WTC11 (cell line): ENCODE measurements at places on chromosomes 6 and 20.

- no peak for DNase-seq
Observed at GRCh38 chr6:32627831-32628230, 9.4 kb upstream of the HLA-DQA1 start.

- DNase-seq = peak; percentile 42
Observed at GRCh38 chr6:138162111-138162954, 594 bp downstream of the ARFGEF3 start.

GRCh38 chr6:45436544-45437438 is 59.1 kb upstream of the SUPT3H start:
- no peak for DNase-seq

DNA sequence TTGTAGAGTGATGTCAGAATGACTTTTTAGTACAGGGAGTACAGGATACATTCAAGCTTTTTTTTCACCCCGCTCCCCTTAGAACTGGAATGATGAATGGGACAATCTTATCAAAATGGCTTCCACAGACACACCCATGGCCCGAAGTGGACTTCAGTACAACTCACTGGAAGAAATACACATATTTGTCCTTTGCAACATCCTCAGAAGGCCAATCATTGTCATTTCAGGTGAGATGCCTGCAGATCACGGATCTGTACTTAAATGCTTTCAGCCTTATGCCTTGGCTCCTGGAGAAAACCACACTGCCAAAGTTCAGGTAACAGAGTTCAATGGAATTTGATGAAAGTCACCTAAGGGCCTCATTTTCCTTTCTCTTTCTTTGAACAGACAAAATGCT is 8.5 kb downstream of the TNFAIP3 start:
- DNase-seq = no peak

- DNase-seq = no peak
Observed at GRCh38 chr6:158737710-158738615, 81.2 kb downstream of the EZR start.

- DNase-seq = no peak
Observed at GRCh38 chr6:71349976-71350615, 61.5 kb downstream of the OGFRL1 start.

DNA sequence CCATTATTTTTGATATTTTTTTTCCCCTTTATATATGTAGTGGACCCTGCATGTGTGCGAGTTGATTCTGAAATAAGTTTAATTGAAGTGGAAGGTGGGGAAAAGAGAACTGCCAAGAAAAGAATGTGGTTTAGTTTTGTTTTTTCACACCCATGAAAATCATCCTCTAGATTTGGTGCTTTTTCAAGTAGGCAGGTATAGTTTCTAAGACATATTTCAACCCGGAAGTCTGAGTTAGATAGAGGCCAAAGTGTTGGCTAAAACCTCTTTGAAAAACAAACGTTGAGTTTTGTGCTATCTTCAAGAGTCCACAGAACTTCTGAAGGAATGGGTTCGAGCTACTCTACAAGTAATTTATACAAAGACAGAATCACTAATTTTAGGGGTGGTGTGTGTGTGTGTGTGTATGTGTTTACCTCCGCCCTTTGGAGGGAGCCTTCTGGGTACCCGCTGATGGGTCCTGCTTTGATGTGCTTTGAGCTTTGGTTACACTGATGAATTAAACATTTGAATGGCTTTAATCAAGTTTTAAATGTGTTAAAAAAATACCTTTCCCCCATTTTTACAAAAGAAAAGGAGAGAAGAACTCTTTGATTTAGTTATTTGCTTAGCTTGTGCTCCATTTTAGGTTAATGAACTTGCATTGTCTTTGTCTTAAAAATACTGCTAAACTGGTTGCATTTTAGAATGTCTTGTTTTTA is 2.5 kb downstream of the RREB1 start:
- no peak for DNase-seq

- no peak for DNase-seq
Observed at GRCh38 chr6:11324453-11325015, 92.1 kb upstream of the NEDD9 start.

DNA sequence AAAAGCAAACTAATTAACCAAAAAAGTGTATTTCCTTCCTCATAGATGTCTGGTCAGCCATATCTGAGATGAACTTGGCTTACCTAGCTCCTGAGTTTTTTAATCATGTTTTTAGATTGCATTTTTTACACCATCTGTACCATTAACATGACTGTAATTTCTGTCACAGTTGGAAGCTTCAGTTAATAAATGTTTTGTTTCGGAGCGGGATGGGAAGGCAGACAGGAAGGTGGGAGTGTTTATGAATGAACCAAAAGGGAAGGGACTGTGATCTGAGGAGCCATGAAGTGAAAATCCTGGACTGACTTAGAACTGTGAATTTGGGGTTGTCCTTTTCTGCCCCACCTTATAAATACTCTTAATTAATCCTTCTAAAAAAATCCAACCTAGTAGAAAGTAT is 445.6 kb upstream of the SOX4 start:
- DNase-seq = no peak

DNA sequence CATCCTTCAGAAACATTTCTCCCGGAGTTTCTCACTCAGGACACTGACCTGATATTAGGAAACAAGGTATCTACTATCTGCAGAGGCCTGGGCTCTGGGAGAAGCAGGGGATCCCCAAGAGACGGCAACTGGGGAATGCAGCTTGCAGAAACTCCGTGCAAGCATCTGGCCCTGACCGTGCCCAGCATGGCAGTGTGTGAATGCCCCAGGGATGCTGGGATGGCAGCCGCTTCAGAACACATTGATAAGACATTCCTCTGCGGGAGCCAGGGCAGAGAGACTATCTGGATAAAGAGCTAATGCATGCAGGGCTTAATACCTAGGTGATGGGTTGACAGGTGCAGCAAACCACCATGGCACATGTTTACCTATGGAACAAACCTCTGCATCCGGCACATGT is 55.4 kb downstream of the NFATC2 start:
- no peak for DNase-seq

- no peak for DNase-seq
Observed at GRCh38 chr6:168713839-168714238, 272.9 kb downstream of the SMOC2 start.

GRCh38 chr20:14824996-14825395 is 487.6 kb upstream of the FLRT3 start:
- no peak for DNase-seq

DNA sequence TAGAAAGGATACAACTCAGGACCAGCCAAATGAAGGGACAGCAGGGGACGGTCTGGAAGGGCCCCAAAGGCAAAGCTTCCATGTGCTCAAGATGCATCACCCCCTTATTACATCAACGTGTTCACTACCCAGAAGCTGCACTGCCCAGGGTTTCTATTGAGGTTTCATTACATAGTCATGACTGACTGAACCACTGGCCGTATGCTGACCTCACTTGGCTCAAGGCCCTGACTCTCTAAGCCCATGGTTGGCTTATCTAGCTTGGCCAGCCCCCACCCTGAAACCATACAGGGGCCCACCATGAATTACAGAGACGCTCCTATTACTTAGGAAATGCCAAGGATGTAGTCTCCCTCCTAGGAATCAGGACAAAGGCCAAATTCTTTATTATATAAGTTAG is 179.4 kb downstream of the FOXC1 start:
- no peak for DNase-seq

DNA sequence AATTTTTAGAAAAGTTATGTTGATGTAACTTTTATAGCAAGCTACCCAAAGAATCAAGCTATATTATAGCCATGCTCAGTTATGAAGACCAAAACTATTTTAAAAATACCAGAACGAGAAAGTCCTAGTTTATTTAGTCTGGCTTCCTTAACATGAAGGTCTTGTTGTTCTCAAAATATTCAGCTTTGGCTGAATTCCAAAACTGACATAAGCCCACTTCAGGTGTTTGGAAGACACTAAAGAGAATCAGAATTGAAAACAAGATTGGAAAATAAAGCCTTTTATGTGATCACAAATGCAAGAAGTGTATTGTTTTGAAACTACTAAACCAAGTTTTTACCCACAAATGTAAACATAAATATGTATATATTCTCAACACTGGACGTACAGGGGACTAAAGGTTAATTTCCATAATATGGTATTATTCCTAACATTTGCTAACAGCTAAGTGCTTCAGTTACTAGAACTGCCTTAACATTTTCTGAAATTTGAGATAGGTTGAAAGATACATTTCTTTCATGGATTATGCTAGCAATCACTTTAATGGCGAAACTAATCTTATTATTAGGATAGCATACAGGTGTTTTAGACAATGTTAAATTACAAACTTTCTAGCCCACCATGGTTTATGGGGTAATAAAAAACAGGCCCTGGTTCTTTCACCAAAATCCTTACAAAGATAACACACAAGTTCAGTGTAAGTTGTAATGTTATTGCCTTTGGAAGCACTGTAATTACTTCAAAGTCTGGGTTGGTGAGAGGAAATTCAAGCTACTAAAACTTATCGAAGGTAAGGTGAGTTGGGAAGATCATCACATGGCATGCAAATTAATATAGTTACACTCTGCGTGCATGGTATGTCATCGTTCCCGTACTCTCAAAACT is 1.6 kb downstream of the MAP3K5 start:
- no peak for DNase-seq

GRCh38 chr6:38272222-38272621 is 367.5 kb downstream of the BTBD9 start:
- DNase-seq = no peak

DNA sequence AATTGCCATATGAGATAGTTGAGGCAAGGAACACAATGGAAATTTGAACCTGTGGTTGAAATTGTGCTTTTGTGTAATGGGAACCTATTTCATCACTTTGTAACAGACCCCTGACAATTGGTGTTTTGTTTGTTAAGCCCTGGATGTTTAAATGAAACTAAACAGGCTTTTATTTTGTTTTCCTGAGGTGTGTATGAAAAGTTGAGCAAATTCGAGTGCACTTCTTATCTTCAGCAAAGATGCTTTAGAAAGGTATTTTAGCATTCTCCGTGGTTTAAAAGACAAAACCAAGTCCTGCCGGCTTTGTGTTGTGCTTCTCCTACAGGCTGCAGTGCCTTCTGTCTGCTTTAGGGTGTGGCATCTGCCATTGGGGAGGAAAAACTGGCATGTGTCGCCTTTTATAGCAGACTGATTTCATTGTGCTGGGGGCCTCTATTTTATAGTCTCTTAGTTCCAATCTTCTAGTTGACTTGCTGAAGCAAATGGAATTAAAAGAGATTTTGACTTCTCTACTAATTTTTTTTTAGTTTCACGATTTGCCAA is 2.2 kb upstream of the ARID1B start:
- DNase-seq = no peak

DNA sequence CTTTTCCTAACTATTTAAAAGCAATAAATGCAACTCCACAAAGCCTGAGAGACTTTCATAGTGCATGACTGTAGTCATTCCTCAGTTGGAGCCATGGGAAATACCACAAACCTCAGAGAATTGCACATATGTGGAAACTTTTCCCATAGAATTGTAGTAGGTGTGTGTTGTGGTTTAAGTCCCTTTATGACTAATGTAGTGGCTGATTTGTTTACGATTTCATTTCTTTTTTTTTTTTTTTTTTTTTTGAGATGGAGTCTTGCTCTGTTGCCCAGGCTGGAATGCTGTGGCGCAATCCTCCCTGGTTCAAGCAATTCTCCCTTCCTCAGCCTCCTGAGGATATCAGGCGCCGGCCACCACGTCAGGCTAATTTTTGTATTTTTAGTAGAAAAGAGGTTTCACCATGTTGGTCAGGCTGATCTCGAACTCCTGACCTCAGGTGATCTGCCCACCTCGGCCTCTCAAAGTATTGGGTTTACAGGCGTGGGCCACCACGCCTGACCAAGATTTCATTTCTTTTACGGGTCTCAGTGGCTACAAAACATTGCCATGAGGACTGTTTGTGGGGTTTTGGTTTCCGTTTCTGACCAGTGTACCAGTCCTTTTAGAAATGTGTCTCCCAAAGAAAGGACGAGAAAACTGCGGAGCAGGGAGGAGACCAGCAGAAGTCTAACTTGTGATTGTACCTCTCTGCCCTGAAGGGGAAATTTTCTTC is 212.1 kb upstream of the MARCKS start:
- DNase-seq = no peak

- DNase-seq = no peak
Observed at GRCh38 chr20:60078351-60079250, 120.4 kb downstream of the CDH26 start.

- DNase-seq = no peak
Observed at GRCh38 chr6:44508646-44509045, 121.1 kb downstream of the CDC5L start.

GRCh38 chr6:3372184-3372846 is 84.5 kb downstream of the SLC22A23 start:
- DNase-seq = no peak

DNA sequence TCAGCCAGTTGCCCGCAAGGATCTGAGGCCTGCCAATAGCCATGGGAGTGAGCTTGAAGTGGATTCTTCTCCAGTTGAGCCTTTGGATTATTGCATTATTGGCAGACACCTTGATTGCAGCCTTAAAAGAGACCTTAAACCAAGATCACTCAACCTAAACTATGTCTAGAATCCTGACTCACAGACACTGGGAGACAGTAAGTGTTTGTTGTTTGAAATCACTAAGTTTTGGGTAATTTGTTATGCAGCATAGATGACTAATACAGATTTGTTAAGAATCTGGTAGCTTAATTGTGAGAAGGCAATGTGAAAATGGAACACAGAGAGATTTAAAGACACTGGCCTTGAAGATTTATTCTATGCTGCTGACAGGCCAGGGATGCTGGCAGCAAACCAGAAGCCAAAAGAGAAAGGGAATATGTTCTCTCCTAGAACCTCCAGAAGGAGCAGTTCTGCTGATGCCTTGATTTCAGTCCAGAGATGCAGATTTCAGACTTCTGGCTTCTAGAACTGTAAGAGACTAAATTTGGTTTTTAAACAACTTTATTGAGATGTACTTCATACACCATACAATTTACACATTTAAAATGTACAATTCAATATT is 17.6 kb downstream of the SIRPD start:
- DNase-seq = no peak

DNA sequence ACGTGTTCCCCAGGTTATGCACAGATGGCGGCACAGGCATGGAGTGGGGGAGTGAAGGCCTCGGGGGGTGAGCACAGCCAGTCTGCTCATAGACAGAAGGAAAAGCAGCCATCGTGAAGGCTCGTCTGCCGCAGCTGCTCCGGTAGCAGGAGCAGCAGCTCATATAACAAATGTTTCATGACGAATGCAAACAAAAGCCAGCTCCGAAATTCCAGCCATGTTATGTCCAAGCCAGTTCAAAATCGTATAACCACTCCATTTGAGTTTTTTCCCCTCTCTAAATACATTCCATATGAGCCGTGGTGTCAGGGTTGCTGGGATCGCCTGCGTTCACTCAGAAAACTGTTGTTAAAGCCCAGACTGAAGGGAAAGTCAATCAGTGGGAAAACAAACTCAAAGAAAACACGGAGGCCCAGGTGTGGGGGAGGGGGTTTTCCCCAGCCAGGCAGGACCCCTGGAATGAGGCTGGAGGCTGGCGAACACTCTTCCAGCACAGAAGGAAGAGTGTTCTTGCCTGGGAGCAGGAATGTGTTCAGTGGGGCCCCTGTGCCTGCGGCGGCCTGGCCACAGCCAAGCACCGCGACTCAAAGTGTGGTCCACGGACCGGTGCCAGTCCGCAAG is 280.4 kb upstream of the TAB2 start:
- peak; percentile 32 for DNase-seq

- DNase-seq = peak; percentile 92
Observed at GRCh38 chr6:33768644-33769120, 20.2 kb downstream of the LEMD2 start.

GRCh38 chr6:11724286-11724685 is 54.3 kb downstream of the ADTRP start:
- no peak for DNase-seq

- DNase-seq = no peak
Observed at GRCh38 chr20:432208-432607, 24.1 kb downstream of the RBCK1 start.

- peak; percentile 59 for DNase-seq
Observed at GRCh38 chr6:156175971-156176421, 601.2 kb upstream of the ARID1B start.

- peak; percentile 56 for DNase-seq
Observed at GRCh38 chr20:661474-662270, 8.7 kb upstream of the SRXN1 start.
